ENCODE measurements at places on chromosomes 11 and 22.

- no peak for DNase-seq
Measured at GRCh38 chr22:17098379-17098819, 13.6 kb downstream of the IL17RA start.

GRCh38 chr11:12098601-12099000, 11.8 kb upstream of the MICAL2 start:
- DNase-seq, result no peak

DNA sequence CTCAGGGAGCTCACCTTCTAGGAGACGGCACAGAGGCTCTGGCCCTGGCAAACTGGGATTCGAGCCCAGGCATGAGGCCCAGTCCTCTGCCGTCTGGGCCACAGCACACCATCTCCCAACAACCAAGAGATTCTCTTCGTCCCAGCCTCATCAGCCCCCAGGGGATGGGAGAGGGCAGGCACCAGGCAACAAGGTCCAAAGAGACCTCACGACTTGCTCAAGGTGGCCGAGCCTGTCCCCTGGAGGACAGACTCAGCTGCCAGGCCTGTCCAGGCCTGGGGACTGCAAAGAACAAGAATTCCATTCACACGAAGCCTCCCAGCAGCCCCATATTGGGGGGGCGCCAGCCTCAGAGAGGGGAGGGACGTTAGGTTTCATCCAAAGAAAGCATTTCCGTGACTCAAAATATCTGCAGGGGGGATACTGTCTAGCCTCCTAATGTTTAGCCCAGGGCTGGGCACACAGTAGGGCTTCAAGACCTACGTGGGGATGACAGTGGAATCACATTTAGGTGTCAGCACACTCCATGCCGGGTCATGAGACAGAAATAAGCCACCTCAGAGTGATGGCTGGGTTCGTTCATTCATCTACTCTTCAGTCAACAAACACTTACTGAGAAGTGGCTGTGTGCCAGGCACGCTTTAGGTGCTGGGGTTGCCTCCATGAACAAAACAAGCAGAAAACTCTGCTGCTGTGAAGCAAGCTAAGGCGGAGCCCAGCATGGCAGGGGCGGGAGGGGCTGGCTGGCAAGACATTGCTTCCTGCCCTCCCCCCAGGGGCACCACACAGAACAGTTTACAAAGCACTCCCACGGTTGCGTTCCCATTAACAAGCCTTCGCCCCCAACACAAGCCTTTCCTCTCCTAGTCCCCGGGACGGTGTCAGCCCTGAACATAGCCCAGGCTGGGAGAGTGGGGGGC, 1.2 kb downstream of the CARNS1 start:
- no peak for DNase-seq

GRCh38 chr11:91261513-91261912, 963.1 kb upstream of the FAT3 start:
- no peak for DNase-seq

- no peak for DNase-seq
Measured at GRCh38 chr11:35594680-35595079, 23.6 kb upstream of the FJX1 start.

GRCh38 chr22:31650391-31650790, 11.6 kb downstream of the PISD start:
- DNase-seq, result no peak
